ENCODE measurements at places on chromosomes 6 and 20. TPM values are rescaled to one million over a fixed set of nuclear protein-coding genes. Genes with fewer than 3 reads are reported as not detected.

The SLX4IP gene
- total RNA-seq = 3.9 TPM

The EFCAB8 gene
- total RNA-seq = 0.44 TPM

The GSTA1 gene
- 0.70 TPM for total RNA-seq

The C6orf58 gene
- total RNA-seq = not detected

The NELFE gene
- total RNA-seq = 109 TPM

The BICRAL gene
- total RNA-seq = 6.0 TPM

GRCh38 chr6:113809826-113810225 lies 47.3 kb upstream of the MARCKS start:
- no peak for DNase-seq

- DNase-seq = no peak
Observed at GRCh38 chr6:95545226-95545625, 32.1 kb upstream of the MANEA start.

GRCh38 chr6:128067446-128068118 lies 166.7 kb upstream of the THEMIS start:
- no peak for DNase-seq
